ENCODE measurements at places on chromosomes 3 and 15.

DNA sequence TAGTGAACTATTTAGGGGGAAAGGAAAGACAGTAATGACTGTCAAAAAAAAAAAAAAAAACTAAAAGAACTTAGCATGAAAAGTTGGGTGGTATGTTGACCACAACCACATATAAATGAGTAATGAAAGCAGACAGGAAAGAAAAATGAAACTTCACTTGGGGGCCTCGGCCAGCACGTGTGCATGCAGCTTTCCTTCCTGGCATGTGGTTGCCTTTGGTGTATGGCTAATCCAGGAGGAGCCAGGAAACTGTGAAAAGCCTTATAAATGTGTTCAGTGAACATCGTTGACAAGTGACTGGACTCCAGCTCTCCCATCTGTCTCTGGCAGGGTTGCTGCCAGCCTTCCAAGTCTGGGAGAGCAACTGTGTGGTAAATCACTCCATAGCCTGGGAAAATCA, 195.1 kb downstream of the DTWD1 start:
- DNase-seq, result no peak

GRCh38 chr3:25582242-25582641, 82.5 kb downstream of the TOP2B start:
- DNase-seq, result no peak

DNA sequence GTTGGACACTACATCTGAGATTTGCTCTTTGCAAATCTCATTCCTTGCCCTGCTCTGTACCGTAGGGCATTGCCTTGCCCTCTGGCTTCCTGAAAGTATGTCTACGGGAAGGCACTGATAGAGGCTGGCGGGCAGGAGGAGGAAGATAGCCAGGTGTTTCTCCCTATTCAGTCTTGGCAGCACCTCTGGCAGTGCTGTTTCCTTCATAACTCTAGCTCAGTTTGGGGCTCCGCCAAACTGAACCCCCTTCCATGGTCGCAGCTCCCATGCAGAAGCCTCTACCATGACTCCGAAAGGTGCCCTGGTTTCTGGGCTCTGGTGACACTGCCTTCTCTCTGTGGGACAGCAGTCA, 122.3 kb upstream of the PRR20G start:
- no peak for DNase-seq

- DNase-seq, result no peak
Observed at GRCh38 chr3:185656321-185656840, 70.3 kb downstream of the SENP2 start.

- no peak for DNase-seq
Observed at GRCh38 chr3:158368271-158368670, 202.7 kb upstream of the MLF1 start.

Measured in stimulated activated CD8-positive, alpha-beta memory T cell treated with anti-CD3 and anti-CD28 coated beads, Interleukin-4, amount 100 ng/mL, for 1 hour (primary cell).